Activated naive CD8-positive, alpha-beta T cell treated with anti-CD3 and anti-CD28 coated beads for 36 hours (primary cell): ENCODE measurements at places on chromosomes 2 and 18. TPM values are rescaled to one million over a fixed set of nuclear protein-coding genes. Genes with fewer than 3 reads are reported as not detected.

- no peak overlapping the region for H3K27ac ChIP-seq
- no peak overlapping the region for H3K4me3 ChIP-seq
- peaks cover 7% of the 10 kb centered on the region for H3K4me1 ChIP-seq
- H3K36me3 ChIP-seq, result no peaks in the 10 kb centered on the region
Observed at GRCh38 chr2:205014201-205014600, 468.9 kb downstream of the PARD3B start.

GRCh38 chr2:172931918-172932520 lies 143.6 kb upstream of the MAP3K20 start:
- H3K36me3 ChIP-seq, result no peaks in the 10 kb centered on the region
- DNase-seq, result peak; percentile 57
- H3K4me1 ChIP-seq, result peaks cover 10% of the 10 kb centered on the region

- no peaks in the 10 kb centered on the region for H3K4me1 ChIP-seq
- no peak overlapping the region for H3K4me3 ChIP-seq
- no peaks in the 10 kb centered on the region for H3K36me3 ChIP-seq
- H3K27me3 ChIP-seq, result no peaks in the 10 kb centered on the region
Observed at GRCh38 chr18:28045880-28046279, 131.1 kb downstream of the CDH2 start.

GRCh38 chr2:190986221-190986953 lies 27.6 kb downstream of the STAT1 start:
- H3K36me3 ChIP-seq, result peaks cover 84% of the 10 kb centered on the region
- peak overlapping the region; percentile 71 for H3K27ac ChIP-seq
- DNase-seq, result no peak
- peaks cover 55% of the 10 kb centered on the region for H3K4me1 ChIP-seq
- no peak overlapping the region for H3K4me3 ChIP-seq
- no peaks in the 10 kb centered on the region for H3K27me3 ChIP-seq

The VWC2L gene
- total RNA-seq, result not detected

GRCh38 chr2:33168922-33169321 lies 222.2 kb downstream of the LTBP1 start:
- DNase-seq, result no peak
- no peak overlapping the region for H3K4me3 ChIP-seq
- H3K27me3 ChIP-seq, result peaks cover 3% of the 10 kb centered on the region
- no peaks in the 10 kb centered on the region for H3K36me3 ChIP-seq
- no peaks in the 10 kb centered on the region for H3K4me1 ChIP-seq
- H3K27ac ChIP-seq, result no peak overlapping the region

The TUBA3E gene
- total RNA-seq, result not detected

- H3K36me3 ChIP-seq, result peaks cover 2% of the 10 kb centered on the region
- no peak overlapping the region for H3K27ac ChIP-seq
- no peak for DNase-seq
- H3K4me3 ChIP-seq, result no peak overlapping the region
Observed at GRCh38 chr2:101613056-101613704, 84.3 kb upstream of the MAP4K4 start.

DNA sequence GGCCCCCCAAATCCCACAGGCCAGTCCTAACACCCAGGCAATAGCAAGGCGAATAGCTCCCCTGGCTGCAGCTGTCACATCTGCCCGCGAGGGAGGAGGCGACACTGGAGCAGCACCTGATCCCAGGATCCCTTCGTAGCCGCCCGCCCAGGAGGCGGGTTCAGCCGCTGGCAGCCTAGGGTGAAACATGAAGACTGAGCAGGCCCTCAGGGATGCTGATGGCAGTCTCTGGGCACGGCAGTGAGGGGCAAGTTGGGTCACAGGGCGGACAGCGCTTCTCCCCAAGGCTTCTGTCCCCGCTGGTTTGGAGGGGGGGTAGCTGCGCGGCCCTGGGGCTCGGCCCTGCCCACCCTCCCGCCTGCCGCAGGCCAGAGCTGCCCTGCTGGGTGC lies 1.9 kb downstream of the DNMT3A start:
- H3K27me3 ChIP-seq, result no peaks in the 10 kb centered on the region
- H3K4me3 ChIP-seq, result peak overlapping the region; percentile 74
- no peak for DNase-seq
- H3K4me1 ChIP-seq, result peaks cover 54% of the 10 kb centered on the region
- peaks cover 9% of the 10 kb centered on the region for H3K36me3 ChIP-seq

DNA sequence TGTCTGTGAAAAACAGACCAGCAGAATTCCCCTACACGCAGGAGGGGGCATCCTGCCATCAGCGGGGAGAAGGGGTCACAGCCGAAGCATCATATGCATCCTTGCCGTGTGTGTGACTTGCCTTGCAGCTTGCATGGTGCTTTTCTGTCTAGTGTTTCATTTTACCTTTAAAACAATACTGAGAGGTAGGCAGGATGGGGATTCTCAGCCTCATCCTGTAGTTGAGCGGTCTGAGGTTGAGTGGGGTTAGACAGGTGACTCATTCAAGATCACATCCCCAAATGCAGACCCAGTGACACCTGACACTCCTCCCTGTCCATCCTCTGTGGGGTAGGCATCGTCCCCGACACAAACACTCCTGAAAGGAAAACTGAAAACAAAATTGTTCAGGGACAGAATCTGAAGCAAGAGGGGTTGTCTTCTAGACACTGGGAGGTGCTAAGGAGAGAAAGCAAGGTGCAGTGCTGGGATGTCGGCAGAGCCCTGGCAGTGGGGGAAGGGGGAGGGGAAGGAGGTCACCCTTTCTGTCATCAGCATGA lies 7.9 kb downstream of the ARL4C start:
- peak overlapping the region; percentile 79 for H3K4me3 ChIP-seq
- H3K27me3 ChIP-seq, result no peaks in the 10 kb centered on the region
- peak; percentile 79 for DNase-seq
- peaks cover 86% of the 10 kb centered on the region for H3K4me1 ChIP-seq
- H3K36me3 ChIP-seq, result peaks cover 35% of the 10 kb centered on the region

The GALM gene
- 42.2 TPM for total RNA-seq

The KCNJ3 gene
- total RNA-seq, result not detected

- H3K36me3 ChIP-seq, result peaks cover 53% of the 10 kb centered on the region
- no peak overlapping the region for H3K4me3 ChIP-seq
- DNase-seq, result no peak
- H3K27ac ChIP-seq, result peak overlapping the region; percentile 80
Observed at GRCh38 chr2:42297322-42297936, 63.6 kb downstream of the COX7A2L start.

The SRSF7 gene
- 381 TPM for total RNA-seq

The SERPINB7 gene
- not detected for total RNA-seq

DNA sequence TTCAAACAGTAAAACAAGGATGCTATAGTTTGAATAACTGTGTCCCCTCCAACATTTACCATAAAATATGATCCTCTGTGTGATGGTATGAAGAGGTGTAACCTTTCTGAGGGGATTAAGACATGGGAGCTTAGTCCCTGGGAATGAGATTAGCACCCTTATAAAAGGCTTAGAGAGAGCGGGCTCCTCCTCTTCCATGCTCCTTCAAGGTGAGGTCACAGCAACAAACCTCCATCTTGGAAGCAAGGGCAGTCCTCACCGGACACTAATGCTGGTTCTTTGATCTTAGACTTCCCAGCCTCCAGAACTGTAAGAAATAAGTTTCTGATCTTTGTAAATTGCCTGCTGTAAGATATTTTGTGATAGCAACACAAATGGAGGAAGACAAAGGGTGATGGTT lies 700.3 kb downstream of the TMEM182 start:
- no peak overlapping the region for H3K4me3 ChIP-seq
- no peaks in the 10 kb centered on the region for H3K4me1 ChIP-seq
- H3K27ac ChIP-seq, result no peak overlapping the region

- no peaks in the 10 kb centered on the region for H3K27me3 ChIP-seq
- DNase-seq, result peak; percentile 55
- H3K4me1 ChIP-seq, result peaks cover 71% of the 10 kb centered on the region
Observed at GRCh38 chr2:73931531-73932500, 5.1 kb downstream of the DGUOK start.

DNA sequence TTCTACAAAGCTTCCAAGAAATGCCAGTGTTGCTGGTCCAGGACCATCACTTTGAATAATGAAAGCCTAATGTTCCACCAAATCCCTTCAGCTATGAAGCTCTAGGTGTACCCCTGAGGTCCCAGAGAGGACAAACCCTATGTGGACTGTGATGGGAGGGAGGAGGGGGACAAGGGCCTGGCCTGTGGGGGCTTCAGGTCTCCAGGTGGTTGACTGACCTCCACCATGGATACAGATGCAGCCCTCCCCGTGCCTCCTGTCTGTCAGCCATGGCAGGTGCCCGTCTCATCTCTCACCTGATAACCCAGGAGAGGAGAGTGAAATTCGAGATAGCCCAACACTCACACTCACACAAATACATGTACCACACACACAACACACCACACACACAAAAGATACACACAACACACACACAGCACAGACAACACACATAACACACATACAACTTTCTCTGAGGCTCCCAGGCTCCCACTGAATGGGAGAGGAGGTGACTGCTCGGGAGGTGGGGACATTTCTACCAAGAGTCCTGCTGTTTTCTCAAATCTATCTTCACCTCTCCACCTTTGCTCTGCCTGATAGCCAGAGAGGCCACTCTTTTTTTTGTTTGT lies 12.8 kb upstream of the RHOB start:
- H3K36me3 ChIP-seq, result no peaks in the 10 kb centered on the region
- no peak overlapping the region for H3K27ac ChIP-seq

- no peaks in the 10 kb centered on the region for H3K4me1 ChIP-seq
- no peak overlapping the region for H3K27ac ChIP-seq
- no peaks in the 10 kb centered on the region for H3K27me3 ChIP-seq
- no peak overlapping the region for H3K4me3 ChIP-seq
- H3K36me3 ChIP-seq, result no peaks in the 10 kb centered on the region
- no peak for DNase-seq
Observed at GRCh38 chr2:19235308-19235707, 123.1 kb downstream of the OSR1 start.

DNA sequence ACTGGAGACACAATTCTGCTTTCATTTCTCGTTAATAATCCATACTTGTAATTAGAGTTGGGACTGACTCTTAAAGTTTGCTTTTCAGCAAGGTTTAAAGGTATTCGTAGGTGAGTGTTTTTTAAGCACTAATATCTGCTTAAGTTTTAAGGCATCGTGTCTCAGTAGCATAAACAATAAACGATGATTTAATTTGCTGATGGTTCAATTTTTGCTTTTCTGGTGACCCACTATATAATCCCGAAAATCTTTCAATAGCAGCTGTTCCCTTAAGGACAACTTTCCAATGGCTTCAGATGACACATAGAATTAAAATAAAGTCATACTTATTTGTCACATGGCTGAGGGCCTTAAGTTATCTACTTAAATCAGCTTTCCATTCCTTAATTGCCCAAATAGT lies 859.5 kb upstream of the SOX11 start:
- H3K36me3 ChIP-seq, result no peaks in the 10 kb centered on the region
- no peak overlapping the region for H3K27ac ChIP-seq
- no peak for DNase-seq
- no peak overlapping the region for H3K4me3 ChIP-seq
- no peaks in the 10 kb centered on the region for H3K27me3 ChIP-seq

DNA sequence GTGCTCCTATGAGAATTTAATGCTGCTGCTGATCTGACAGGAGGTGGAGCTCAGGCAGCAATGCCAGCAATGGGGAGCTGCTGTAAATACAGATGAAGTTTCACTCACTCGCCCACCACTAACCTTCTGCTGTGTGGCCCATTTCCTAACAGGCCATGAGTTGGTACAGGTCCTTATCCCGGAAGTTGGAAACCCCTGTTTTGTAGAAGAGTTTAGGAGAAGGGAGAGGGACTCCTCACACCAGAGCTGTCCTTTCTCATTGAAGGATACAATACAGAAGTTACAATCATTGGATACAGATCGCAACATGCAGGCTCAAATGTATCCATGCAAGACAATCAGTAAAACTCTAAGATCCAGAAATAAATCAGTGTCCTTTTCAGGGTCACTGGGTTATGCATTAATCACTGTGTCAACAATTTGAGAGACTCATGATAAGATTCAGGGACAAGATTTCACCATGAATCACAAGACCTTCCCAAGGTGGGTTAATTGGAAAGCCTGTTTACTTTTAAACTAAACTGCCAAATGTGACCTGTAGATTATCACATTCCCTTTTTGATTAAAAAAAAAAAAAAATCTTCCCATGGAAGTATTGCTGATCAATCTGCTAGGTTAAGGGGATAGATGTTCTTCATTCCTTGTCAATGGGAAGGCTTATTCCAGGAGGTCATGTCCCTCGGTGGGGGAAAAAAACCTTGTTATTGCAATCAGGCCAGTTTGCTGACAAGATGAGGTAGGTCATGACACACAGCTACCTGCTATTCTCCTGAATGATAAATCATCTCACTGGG lies 97.2 kb downstream of the SP100 start:
- no peaks in the 10 kb centered on the region for H3K4me1 ChIP-seq
- H3K27ac ChIP-seq, result no peak overlapping the region
- no peak overlapping the region for H3K4me3 ChIP-seq

DNA sequence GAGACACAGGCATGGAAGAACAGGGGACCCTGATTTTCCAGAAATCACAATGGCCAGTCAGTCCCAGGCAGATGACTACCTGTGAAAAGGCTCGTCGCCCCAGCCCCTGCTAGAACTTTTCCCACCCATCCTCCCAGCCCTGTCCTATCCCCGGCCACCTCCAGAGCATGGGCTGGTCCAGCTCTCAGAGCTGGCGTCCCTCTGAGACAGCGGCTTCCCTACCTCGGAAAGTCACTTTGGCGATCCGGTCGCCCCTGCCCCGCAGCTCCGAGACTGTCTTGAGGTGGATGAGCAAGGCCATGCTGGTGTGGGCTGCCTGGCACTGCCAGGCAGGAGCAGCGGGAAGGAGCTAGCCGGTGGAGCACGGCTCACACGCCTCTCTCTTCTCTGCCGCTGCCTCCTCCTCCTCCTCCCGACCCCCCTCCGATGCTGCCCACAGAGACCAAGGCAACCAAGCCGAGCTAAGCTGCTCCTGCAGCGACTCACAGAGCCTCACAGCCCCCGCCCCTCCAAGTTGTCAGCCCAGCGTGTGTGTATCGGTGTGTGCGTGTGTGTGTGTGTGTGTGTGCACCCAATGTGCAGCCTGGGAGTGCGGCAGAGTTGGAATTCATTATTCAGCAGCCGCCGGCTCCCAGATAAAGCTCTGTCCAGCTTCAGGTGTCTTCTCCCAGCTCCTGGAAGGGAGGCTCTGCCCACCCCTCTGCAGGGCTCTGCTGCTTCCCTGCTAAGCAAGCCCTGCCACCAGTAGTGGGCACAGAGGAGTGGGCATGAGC lies 80.5 kb upstream of the OTOF start:
- DNase-seq, result no peak
- H3K36me3 ChIP-seq, result no peaks in the 10 kb centered on the region
- H3K27ac ChIP-seq, result no peak overlapping the region
- H3K4me1 ChIP-seq, result peaks cover 2% of the 10 kb centered on the region
- peaks cover 62% of the 10 kb centered on the region for H3K27me3 ChIP-seq

The CNDP1 gene
- total RNA-seq, result not detected

DNA sequence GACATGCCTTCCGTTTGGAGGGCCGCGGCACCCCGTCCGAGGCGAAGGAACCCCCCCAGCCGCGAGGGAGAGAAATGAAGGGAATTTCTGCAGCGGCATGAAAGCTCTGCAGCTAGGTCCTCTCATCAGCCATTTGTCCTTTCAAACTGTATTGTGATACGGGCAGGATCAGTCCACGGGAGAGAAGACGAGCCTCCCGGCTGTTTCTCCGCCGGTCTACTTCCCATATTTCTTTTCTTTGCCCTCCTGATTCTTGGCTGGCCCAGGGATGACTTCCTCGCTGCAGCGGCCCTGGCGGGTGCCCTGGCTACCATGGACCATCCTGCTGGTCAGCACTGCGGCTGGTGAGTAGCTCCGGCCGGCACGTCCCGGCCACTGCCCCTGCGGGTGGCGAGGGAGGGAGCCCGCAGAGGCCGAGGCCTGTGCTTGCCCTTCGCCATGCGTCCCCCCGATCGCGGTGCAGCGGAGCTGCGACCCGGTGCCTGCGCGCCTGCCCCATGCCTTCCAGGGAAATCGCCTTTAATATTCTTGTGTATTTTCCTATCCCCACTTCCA lies 1.2 kb downstream of the BMPR2 start:
- H3K36me3 ChIP-seq, result peaks cover 1% of the 10 kb centered on the region
- DNase-seq, result peak; percentile 34
- peaks cover 36% of the 10 kb centered on the region for H3K4me1 ChIP-seq
- H3K4me3 ChIP-seq, result peak overlapping the region; percentile 97
